ENCODE measurements at places on chromosomes 2 and 18.

DNA sequence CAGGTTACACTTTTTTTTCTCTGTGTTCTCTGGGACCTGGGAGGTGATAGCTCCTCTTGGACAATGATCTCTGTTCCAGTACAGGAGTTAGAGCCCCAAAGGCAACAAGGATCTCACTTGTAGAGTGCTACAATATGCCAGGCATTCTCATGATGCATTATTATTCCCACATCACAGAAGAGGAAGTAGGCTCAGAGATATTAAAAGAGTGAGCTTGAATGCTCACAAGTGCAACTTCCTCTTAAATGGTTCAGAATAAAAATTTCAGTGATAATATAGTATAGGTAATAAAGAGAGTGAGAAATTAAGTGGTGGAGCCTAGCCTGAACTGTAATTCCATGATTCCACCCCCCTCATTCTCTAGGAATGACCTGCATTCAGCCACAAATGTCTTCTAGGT is 21.4 kb downstream of the POLE4 start:
- DNase-seq, result no peak

DNA sequence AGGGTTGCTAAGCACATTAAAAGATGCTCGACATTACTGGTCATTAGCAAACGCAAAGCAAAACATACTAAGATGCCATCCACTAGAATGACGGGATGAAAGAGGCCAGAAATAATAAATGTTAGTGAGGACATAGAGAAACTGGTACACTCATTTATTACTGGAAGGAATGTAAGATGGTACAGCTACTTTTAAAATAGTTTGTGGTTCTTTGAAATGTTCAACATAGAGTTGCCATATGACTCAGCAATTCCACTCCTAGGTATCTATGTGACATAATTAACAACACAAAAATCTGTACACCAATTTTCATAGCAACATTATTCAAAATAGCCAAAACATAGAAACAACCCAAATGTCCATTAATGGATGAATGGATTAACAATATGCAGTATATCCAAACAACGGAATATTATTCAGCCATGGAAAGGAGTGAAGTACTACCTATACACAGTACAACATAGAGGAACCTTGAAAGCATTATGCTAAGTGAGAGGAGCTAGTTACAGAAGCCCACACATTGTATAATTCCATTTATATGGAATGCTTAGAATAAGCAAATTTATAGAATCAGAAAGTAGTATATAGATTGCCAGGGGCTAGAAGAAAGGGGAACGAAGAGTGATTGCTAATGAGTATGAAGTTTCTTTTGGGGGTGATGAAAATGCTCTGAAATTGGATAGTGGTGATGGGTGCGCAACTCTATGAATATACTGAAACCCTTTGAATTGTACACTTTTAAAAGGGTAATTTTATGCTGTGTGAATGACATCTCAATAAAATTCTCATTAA is 61.9 kb upstream of the IL1R1 start:
- DNase-seq, result no peak

DNA sequence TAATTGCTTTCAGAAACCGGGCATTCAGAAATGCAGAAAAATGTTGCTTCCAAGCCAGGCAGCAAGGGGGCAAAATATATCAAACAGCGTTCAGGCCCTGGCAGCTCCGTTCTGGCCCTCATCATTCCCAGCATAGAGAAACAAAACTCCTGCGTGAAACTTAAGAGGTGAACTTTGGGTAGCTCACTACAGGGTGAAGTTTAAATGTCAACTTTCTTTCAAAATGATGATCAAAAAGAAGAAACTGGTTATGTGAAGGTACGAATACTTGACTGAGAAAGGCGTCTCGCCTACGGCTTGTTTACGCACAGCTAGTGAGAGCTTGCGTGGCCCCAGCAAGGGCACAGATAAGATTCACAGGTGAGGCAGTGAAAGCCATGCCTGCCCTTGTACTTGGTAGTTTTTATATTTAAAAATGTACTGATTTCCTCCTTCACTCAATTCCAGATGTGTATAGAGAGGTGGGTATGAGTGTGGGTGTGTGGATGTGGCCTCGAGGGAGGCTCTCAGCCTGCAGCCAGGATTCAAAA is 127.5 kb downstream of the NFATC1 start:
- no peak for DNase-seq

DNA sequence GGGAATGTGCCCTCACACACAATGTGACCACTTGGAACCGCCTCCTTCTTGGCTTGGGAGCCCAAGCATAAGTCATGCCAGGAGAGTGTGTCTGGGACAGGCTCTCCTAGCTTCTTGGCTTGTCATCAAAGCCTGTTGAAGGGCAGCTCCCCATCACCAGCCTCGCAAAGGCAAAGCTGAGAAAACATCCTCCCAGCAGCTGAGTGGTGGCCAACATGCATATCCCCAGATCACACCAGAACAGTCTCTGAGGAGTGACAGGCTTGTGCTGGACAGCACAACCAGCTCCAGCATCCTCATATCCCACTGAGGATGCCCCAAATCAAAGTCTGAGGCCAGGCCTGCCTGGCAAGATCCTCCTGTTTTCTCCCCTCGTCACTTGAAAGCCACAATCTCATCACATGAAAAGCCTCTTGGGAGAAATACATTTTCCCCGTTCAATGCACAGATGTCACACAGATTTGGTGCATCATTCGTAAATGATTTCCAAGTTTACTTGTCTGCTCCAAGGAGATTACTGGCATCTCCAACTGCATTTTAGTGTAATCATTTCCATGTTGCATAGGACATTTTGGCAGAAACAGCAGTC is 269.3 kb downstream of the TTC32 start:
- no peak for DNase-seq

- peak; percentile 76 for DNase-seq
Observed at GRCh38 chr2:29238497-29238896, 123.3 kb downstream of the CLIP4 start.

Measured in NCI-H82 (cell line).